BJ (cell line): ENCODE measurements at places on chromosomes 7 and 10.

GRCh38 chr10:71638064-71638821 is 81.3 kb downstream of the C10orf105 start:
- DNase-seq, result no peak

DNA sequence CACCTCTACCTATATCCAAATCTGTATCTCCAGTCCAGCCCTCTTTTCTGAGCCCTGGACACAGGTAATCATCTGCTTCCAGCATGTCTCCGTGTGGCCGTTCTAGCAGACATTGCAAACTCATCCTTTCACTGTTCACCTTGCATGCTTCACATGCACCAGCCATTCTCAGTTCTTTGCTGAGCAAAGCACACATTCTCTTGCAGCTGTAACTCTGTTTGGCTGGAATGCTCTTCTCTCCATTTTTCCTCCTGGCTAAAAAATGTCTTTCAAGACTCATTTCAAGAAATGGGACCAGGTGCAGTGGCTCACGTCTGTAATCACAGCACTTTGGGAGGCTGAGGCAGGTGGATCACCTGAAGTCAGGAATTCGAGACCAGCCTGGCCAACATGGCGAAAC is 40.3 kb upstream of the NRF1 start:
- no peak for DNase-seq

GRCh38 chr7:15603124-15603523 is 41.3 kb upstream of the AGMO start:
- DNase-seq, result no peak

GRCh38 chr7:22174574-22174953 is 182.4 kb downstream of the RAPGEF5 start:
- no peak for DNase-seq

DNA sequence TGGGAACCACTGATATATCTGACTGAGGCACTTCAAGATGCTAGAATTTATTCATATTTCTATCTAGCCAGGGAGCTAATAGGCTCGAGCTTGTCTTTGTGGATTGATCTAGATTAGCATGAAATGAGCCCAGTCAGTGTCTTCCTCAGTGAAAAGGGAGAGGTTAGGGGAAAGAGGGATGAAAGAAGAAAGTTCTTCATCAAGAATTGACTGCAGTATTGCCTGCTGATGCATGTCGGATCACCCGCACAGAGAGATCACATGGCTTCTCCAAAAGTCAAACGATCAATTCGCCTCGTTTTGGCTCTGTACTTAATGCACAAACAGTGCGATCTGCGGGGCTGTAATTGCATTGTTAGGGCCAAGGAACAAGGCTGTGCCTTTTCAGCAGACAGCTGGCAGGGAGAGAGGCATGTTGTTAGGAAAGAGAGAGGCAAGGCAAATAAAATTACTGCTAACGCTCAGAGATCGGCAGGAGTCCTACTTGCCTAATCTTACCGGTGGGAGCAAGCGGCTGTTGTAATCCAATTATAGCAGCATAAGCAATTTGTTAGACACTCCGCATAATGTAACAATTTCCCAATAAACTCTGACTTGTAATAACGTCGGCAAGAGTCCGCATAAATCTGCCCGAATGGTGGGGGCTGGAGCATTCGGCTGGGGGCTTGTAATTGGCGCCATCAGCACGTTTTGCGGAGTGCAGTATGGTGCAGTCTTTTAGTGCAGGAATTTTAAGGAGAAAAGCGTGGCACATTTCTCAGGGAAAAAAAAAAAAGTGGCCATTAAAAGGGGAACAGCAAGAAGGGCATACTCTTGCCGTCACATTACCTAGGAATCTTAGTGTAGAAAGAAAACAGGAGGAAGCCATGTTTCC is 102.1 kb downstream of the POLL start:
- no peak for DNase-seq

DNA sequence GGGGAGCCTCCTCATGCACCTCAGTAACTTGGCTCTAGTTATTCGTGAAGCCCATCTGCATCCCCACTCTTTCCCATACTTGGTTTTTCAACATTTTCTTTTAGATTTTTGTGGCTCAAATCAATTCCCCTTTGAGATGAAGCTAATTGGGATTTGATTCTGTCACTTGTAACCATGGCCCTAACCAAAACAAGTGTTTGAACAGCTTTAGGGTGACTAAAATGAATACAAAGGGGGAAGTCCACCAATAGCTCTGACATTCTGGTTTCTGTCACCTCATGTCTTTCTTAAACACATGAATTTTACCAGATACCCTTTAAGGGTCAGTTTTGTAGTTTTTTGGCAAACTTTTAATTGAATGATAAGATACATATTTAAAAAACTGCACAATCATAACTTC is 87.0 kb downstream of the PCGF5 start:
- no peak for DNase-seq

- no peak for DNase-seq
Measured at GRCh38 chr7:26538689-26539088, 247.0 kb downstream of the SNX10 start.

- DNase-seq, result no peak
Measured at GRCh38 chr10:89270153-89270483, 18.5 kb upstream of the LIPA start.

DNA sequence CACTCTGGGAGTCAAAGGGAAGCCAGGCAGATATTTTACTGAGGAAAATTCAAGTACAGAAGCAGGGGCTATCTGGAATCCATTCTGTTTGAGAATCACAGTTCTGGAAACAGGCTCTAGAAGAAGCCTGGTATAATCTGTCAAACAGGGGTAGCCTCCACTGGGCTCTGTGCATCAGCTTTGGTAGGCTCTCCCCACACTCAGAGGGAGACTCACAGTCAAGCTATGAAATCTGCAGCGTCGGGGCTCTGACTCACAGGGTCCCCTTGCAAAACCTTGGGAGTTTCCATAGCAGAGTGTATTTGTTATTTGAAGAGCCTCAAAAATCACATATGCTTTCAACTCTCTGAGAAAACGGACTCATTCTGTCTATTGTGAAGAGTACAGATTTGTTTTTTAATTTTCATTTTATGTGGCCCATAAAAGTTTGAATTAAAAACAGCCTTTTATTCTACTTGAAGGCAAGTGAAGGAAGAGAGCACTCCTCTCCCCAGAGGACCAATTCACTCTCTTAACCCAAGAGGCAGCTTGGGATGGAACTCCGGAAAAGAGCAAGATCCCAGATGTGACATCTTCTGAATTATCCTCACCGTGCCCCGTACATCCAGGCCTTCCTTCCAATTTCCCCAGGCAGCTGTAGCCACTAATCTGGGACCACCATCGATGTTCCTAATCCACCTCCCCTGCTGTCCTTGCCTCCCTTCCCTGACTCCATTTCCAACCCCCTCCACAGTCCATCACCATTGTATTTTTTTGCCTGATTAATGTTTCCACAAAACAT is 590.9 kb upstream of the MGMT start:
- DNase-seq, result no peak

DNA sequence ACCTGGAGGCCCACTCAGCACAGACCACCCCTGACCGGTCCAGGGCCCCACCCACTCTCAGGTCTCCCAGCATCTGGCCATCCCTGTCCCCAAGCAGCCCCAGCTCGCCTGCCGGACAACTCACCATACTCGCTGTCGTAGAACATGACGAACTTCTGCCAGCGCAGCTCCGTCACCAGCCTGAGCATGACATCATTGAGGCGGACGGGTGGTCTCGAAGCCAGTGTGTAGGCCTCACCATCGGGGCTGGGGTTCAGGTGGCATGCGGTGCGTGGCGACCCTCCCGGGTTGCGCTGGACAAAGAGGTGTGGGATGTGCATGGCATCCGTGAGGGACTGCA is 160.4 kb downstream of the GRID1 start:
- no peak for DNase-seq

- no peak for DNase-seq
Measured at GRCh38 chr7:83038787-83039186, 123.9 kb downstream of the PCLO start.

DNA sequence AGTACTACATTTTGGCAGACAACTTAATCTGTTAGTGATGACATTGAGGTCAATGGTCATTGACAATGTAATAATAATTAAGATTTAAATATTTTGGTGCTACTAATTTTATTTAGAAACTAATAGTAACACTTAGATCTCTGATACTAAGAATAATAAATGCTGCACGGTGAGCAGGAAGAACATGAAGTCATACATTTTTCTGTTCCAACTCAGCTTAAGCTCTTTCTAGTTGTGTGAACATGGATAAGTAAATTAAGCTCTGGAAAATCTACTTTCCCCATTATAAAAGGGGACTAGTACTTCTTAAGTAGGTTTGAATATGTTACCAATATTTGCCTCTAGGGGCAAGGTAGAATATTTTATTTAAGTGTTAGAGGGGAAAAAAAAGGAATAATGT is 65.9 kb upstream of the MEOX2 start:
- DNase-seq, result no peak

DNA sequence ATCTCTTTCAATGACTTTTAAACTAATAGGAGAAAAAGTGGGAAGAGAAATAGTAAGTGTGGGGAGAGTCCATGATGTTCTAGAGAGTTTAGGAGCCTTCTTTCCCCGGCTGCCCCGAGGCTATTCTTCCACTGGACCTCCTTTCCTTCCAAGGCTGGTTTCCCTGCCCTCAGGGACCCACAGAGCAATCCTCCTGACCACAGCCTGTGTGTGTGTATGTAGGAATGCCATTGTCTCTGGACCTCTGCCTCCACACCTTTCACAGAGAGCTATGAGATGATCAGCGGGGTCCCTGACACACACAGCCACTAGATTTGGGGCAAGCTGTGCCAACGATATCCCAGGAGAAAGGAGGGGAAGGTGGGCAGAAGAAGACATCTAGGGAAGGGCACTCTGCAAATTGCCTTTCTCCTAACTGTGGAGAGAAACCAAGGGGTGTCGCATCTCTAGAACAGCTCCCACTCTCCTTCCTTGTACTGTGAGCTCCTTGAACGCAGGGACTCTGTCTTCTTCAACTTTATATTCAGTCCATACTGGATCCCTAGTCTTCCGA is 13.3 kb upstream of the CHCHD3 start:
- DNase-seq, result no peak

GRCh38 chr7:5266191-5267028 is 16.3 kb upstream of the SLC29A4 start:
- DNase-seq, result no peak

- DNase-seq, result no peak
Measured at GRCh38 chr10:88017781-88018180, 154.4 kb downstream of the PTEN start.

DNA sequence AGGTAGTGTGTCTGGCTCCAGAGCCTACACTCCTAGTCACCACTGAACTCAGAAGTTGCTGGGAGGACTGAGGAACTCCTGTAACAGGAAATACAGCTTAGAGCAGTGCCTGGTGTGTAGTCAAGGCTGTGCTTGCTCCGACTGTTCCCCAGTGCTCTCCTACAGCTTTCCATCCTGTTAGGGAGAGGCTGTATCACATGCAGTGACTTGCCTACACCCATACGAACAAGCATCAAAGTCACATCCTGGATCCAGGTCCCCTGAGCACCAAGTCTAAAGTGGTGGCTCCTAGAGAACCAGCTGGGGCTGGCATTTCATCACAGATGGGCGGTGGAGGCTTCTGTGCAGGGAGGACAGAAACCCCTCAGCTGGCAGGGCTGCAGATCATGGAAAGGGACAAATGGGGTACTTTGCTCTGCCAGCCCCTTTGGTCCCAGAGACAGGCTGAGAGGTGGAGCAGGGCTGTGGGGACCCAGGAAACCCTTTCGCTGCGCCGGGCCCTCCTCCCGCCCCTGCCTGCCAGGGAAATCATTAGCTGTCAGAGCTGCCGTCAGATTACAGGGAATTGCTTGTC is 7.7 kb downstream of the ASB10 start:
- no peak for DNase-seq

GRCh38 chr10:125039354-125039769 is 97.4 kb downstream of the ZRANB1 start:
- no peak for DNase-seq

GRCh38 chr7:52119537-52119936 is 802.9 kb upstream of the COBL start:
- DNase-seq, result no peak

DNA sequence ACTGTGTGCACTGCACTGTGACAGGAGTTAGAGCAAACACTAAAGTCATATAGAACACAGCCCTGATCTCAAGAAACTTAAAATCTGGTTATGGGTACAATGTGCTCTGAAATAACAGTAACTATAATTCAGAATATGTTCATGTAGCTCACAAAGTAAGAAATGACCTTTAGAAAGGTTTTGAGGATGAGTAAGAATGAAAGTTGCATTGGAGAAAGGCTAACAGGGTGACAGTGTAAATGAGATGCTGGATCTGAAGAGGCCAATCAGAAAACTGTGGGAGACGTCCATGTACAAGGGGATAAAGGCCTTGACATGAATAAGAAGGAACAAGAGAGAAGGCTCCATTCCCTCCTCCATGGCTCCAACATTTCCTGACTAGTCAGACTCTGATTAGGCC is 124.7 kb downstream of the GRM3 start:
- DNase-seq, result no peak

- no peak for DNase-seq
Measured at GRCh38 chr7:138848056-138848980, 50.3 kb upstream of the ATP6V0A4 start.

DNA sequence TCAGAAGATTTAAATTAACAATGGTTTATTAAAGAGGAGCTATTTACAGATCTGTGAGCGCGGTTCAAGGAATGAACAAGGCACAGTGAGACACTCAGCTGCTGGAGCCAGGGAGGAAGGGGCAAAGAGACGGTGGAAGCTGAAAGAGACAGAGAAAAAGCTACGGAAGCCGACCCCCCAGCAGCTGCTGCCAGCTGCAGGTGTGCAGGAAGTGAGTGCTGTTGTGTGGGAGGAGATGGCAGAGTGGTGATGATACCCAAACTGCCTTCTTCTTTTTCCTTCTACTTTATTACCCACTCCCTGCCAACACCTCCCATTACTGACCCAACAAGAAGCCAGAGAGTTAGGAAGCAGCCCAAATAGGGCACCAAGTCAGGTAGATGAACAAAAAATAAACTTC is 41.9 kb upstream of the MBL2 start:
- DNase-seq, result no peak

GRCh38 chr7:70463352-70463938 is 668.5 kb upstream of the GALNT17 start:
- DNase-seq, result no peak

GRCh38 chr7:75925717-75926435 is 10.9 kb downstream of the POR start:
- no peak for DNase-seq

DNA sequence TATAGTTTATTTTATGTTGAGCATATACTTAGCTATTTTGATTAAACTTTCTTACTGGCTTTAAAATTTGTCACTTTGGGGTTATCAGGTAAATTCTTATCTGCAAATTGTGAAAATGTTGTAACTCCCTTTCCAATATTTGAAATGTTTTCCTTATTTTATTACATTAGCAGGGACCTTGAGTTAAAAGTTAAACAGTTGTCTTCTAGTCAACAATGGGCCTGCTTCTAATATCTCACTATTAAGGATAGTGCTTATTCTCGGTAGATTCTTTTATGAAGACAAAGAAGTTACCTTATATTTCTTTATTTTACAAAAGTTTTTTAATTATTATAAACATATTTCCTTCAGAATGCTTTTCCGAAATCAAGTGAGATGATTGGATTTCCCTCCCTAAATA is 53.7 kb upstream of the AHR start:
- no peak for DNase-seq

- no peak for DNase-seq
Measured at GRCh38 chr7:17942231-17942630, 1.9 kb upstream of the SNX13 start.
